ENCODE measurements at places on chromosomes 1 and 21.

GRCh38 chr1:240282061-240282830 is 190.6 kb downstream of the FMN2 start:
- DNase-seq = no peak

DNA sequence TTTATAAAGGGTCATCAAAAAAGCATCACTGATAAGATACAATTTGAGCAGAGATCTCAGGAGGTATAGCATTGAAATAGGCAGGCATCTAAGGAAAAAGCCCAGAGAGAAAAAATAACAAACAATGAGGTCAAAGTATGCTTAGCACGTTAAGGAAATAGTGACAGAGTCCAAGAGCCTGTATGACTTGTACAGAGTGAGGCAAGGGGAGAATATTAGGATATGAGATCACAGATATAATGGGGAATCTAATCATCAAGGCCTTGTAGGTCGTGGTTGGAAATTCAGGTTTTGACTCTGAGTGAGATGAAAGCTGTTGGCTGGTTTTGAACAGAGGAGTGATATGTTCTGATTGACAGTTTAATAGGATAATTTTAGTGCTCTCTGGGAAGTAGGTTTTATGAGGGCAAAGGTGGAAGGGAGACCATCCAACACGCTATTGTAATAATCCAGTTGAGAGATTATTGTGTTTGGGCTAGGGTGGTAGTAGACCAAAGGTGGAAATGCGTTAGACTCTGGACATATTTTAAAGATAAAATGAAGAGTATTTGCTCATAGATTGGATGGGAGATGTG is 644.6 kb upstream of the TMPRSS15 start:
- no peak for DNase-seq

DNA sequence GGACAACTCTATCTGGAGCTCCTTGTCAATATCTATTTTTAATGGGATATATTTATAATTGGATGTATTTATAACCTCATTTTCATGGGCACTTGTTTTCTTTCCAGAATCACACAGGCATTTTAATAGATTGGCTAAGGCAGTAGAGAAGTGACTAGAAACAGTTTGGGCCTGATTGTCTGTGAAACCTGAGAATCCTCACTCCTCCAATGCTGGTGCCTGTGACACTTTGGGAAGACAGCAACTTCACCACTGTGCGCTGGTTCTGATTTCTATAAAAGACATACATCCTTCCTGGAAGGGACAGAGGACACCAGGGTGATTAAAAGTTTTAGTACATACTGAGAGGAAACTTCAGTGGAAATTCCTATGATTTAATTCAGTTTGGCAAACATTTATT is 39.6 kb upstream of the RXRG start:
- DNase-seq = no peak

DNA sequence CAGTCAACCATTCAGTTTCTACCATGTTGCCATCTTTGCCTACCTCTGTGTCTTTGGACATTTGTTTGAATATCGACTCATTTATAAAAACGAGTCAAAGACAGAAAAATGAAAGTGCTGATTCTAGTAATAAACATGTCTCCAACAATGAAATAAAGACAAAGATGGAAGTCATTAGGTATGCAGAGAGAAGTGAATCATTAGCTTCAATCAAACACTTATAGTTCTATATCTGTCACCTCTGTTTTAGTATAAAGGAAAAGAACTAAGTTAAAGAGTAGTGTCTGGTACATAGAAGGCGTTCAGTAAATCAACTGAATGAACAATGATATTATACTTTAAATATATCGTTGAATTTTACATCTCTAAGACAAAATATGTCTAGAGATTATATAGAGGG is 1.7 kb upstream of the TSPAN2 start:
- DNase-seq = no peak

DNA sequence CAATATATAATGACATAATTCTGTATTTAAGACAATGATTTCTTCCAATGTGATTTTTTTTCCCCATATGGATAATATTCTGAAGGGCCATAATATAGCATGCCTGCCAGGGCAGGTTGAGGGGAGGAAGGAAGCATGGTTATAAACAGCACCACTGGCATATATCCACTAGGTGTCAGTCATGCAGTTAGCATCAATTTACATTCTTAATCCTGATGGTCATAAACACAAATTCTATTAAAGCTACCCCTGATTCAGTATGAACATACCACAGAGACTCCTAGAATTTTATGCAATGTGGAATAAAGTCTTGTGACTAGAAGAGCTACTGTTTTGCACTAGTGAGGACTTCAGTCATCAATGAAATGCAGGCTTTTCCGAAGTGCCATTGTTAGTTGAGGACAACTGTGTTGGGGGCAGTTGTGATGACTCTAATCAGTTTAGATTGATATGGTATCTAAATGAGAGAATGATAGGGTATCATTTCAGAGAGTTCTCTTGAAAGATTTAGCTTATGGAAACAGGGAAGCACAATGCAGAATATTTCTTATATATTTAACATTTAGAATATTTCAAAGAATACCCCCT is 342.7 kb upstream of the NR5A2 start:
- DNase-seq = no peak

GRCh38 chr1:192880231-192880630 is 71.4 kb downstream of the RGS2 start:
- DNase-seq = no peak

DNA sequence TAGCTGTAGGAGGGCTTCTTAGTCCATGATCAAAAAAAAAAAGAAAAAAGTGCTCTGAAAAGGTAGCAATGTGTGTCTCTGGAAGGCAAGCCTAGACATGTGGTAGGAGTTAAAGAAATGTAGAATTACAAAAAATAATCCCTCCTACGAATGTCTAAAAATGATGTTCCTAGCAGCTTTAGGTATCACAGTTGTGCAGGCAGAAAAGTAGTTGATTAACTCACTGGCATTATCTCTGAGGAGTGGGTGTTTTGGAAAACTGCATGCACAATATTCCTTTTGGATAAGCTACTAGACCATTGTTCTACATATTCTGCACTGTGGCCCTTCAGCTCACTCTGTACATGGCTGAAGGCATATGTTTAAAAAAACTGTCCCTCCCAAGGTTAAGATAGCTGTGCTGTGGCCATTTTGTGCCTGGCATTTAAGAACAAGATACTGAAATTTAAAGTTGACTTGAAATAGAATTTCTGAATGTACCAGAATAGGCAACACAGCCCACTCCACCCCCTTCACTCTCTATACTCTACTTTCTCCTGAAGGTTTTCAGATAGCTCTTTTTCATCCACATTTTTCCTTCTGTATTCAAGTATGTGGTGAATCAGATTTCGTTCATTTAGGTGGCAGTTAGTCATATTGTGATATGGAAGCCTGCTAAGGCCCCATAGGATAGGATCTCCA is 463.9 kb upstream of the LRRC7 start:
- DNase-seq = no peak

GRCh38 chr1:107840725-107841124 is 124.3 kb downstream of the VAV3 start:
- DNase-seq = no peak

DNA sequence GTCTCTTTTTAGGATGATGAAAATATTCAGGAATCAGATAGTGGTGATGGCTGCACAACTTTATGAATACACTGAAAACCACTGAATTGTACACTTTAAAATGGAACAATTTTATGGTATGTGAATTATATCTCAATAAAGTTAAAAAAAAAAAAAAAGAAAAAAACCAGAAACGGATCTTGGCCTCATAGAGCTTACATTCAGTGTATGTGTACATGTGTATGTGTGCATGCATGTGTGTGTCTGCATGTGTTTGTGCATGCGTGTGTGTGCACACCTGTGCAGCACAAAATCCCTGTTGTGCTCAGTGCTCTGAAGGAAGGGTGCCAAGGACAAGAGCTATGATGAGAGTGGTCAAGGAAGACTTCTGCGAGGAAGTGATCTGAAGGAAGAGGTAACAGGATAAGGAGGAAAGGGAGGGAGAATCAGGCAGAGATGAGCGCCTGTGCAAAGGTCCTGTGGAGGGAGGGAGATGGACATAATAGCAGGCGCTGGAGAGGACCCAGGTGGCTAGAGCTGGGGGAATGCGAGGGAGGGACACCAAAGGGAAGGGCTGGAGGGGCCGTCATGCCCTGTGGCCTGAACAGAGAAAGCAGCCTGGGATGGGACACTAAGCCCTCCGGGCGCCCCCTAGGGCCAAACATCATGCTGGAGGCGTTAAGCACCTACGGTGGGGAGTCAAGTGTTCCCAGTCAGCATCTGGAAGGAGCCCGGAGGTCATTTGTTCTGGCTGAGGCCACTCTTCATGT is 25.2 kb downstream of the NKAIN1 start:
- no peak for DNase-seq

- DNase-seq = no peak
These were observed 6.3 kb downstream of the SLAMF1 start for GRCh38 chr1:160640359-160641123.

Data from chondrocyte (in vitro differentiated cells).